ENCODE measurements at places on chromosomes 11 and 22.
A peak's percentile ranks its signal among the peaks of the same experiment; 100 is the strongest.

- DNase-seq = no peak
These were observed 22.8 kb downstream of the SAA1 start for GRCh38 chr11:18288911-18289310.

DNA sequence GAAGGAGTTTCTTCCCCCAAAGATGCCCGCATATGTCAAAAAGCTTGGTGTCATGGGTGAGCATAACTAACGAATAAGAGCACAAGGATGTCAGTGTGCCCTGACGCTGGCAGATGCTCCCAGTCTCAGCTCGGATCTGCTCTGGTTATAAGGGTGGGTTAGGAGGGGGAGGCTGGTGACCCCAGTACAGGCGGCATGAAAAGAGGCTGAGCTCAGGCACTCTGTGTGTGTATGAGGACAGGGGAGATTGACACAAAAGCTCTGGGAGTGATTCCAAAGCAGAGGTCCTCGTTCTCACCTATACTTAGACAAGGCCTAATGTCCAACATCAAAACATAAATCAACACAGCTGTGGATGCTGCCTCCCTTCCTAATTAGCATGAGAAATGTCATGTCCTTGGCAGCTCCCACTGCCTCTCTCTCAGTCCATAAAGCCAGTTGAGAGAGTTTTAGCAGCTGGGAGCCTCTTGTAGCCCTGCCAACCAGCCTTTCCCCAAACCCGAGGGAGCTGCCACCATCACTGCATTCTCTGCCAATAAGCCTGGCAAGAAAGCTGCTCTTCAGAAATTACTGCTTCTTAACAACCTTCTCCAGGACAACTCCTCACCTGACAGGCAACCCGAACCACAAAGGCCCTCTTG is 59.8 kb downstream of the SC5D start:
- no peak for DNase-seq

GRCh38 chr11:120814531-120815318 is 209.2 kb upstream of the TBCEL start:
- DNase-seq = no peak

DNA sequence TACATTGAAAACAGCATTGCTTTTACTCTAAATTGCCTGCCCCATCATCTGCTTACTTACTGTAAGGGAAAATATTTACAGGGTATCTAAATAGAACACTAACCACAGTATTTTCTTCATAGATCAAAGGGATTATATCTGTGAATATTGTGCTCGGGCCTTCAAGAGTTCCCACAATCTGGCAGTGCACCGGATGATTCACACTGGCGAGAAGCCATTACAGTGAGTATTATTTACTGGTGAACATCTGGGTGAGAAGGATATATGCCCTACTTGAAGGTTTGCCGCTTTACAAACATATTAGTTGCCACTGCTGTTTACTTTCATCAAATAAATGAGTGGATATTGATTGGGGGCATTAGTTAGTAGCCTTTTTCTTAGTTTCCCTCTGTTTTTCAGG is 5.9 kb upstream of the CNTF start:
- DNase-seq = peak; percentile 87

DNA sequence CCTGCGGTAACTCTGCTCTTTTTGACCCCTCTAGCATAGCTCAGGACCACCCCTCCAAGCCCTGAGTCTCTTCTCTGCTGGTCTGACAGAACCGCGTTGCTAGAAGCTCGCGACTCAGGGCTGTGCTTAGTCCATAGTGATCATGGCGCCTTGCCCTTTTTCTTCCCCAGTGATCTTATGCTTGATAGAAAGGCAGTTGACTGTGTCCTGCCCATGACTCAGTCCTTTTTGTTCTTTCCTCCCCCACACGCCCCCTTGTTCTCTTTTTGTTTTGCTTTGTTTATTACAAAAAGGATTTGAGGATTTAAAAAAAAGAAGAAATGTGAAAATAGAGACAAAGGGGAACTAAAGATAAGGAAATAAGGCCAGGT is 17.5 kb downstream of the IL17RA start:
- DNase-seq = no peak

- DNase-seq = no peak
These were observed 66.3 kb downstream of the ETS1 start for GRCh38 chr11:128520888-128521681.

- no peak for DNase-seq
These were observed 14.1 kb upstream of the CALCB start for GRCh38 chr11:15059132-15059915.

GRCh38 chr11:45855308-45855707 is 8.0 kb downstream of the CRY2 start:
- DNase-seq = no peak

- DNase-seq = no peak
These were observed 29.4 kb downstream of the SHISA8 start for GRCh38 chr22:41885516-41885915.

DNA sequence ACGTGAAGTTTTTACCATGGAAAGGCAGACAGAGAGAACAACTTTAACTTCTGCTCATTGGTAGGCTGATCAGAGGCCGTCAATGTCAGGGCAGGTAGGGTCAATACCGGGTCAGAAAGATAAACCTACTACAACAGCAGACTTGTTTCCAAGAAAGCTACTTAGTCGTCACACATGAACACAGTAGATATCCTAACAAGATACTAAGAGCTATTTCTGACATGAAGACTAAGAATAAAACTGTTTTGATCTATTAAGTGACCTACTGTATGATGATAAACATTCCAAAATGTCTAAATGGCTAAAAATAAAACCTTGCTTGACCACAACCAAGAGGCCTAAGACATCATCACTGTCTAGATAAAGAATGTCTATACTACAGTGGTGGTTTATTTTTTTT is 231.3 kb downstream of the CADM1 start:
- no peak for DNase-seq

DNA sequence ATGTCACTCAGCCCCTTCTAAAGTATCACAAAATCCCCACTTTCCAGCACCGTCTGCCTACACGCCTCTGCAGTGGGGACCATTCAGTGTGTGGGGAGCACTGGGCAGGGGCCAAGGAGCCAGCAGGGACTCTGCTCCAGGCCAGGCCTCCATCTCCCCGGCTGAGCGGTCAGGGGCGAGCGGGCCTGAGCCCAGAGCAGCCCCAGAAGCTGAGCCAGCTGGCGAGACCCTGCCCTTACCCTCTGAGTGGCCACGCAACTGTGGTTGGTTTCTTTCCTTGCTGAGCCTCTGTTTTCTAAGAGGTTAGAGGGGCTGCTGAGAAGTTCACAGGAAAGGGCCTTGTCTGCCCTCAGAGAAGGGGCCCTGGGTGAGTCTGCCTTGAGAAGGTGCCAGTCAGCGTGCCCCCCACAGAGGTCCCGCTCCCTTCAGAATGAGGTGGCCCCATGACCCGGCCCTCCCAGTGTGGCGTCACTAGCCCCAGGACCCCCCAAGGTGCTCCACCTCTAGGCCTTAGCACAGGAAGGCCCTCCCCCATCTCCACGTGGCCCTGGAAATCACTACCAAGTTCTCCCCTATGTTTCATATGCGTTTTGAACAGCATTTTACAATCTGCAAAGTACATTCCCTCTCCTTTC is 46.9 kb downstream of the WNT11 start:
- no peak for DNase-seq
